Activated CD4-positive, alpha-beta T cell treated with anti-CD3 and anti-CD28 coated beads, Interleukin-2, amount 50 U/mL, for 24 hours (primary cell): ENCODE measurements at places on chromosomes 5 and 9.

DNA sequence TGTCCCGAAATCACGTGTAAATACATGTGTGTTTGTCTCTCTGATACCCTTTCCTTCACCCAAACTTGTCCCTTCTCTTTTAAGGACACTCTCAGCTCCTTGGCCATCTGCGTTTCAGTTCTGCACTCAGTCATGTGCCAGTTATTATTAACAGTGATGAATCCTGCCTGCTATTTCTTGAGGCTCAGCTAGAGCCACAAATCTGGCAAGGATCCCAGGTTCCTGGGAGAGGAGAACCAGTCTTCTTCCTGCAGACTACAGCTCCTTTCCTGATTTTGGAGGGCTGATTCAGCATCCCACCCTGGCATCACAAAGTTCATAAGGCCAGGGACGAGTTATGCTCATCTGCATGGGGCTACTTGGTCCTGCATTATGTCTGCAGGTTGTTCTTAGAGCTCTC lies 5.6 kb downstream of the MAMDC2 start:
- no peak for DNase-seq

DNA sequence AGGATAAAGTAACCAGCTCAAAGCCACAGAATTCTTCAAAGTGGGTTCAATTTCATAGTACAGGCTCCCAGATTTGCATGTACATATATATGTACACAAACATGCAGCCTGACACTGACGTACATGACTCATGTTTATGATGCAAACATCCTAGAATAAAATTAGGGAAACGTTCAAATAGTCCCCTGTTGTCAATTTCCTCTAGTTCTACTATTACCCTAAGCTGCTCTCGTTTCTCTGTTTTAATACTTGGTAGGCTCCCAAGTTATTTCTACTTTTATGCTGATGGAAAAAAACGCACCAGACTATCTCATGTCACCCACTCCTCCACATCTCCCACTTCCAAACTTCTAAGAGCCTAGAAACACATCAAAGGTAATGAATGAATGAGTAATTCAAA lies 229.7 kb downstream of the EPB41L4A start:
- no peak for DNase-seq

DNA sequence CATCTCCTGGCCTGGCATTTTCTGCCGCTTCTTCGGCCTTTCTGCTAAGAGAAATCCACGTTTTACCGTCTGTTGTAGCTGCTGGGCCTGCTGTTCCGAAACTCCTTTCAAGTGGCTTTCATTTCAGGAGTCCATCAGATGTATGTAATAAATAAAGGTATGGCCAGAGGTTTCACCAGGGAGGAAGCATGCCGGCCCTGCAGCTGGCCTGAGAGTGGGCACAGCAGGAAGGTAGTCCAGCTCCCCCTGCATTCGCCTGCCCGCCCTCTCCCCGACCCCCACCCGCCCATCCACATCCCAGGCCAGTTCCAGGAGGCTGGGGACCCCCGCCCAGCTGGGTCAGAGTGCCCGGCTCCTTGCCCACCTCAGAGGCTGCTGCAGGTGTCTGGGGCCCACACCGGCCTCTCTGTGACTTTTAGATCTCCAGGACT lies 46.4 kb upstream of the EXOC3 start:
- no peak for DNase-seq

- DNase-seq = no peak
Observed at GRCh38 chr9:129626625-129627284, 792 bp downstream of the NTMT1 start.

DNA sequence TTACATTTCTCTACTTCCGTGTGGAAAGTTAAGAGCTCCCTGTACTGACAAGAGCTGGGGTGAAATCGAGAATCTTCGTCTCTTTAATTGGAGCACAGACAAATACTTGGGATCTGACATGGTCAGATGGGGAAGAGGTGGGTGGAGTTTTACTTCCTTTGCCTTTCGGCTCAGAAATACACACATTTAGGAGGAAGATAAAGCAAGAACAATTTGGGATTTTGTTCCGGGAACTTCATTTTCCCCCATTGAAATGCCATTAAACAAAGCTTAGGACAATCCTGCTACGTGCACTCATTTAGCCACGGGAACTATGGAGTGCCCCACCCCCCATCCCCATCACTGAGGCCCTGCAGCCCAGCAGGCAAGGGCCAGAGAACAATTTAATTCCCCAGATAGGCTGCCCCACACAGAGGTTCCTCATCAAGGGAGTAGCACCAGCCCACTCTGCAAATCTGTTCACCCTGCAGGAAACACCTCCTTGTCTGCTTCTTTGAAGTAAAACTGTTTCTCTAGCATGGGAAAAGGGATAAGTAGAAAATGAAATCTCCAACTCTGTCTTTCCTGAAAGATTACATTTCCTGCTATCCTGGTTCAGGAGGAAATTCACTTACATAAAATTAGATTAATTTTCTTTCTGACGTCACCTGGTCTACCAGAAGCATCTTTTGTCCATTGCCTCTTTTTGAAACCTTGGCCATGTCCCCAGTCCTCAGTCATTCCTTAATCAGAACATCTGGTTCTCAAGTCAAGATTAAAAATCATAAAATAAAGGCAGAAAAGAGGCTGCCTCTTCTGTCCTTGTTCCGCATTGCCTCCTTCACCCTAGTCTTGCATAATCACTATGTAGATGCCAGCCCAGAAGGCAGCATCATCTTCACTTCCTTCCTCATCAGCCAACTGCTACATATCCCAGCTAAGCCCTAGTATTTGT lies 206.4 kb downstream of the ENC1 start:
- DNase-seq = no peak
